ENCODE measurements at places on chromosomes 2 and 18.

- DNase-seq: no peak
Observed at GRCh38 chr2:177038787-177039484, 173.7 kb upstream of the HNRNPA3 start.

GRCh38 chr2:237673130-237674001 is 46.0 kb downstream of the LRRFIP1 start:
- peak; percentile 74 for DNase-seq

GRCh38 chr2:191113761-191114160 is 37.0 kb downstream of the STAT4 start:
- no peak for DNase-seq

- no peak for DNase-seq
Observed at GRCh38 chr2:239296020-239296932, 104.5 kb downstream of the HDAC4 start.

DNA sequence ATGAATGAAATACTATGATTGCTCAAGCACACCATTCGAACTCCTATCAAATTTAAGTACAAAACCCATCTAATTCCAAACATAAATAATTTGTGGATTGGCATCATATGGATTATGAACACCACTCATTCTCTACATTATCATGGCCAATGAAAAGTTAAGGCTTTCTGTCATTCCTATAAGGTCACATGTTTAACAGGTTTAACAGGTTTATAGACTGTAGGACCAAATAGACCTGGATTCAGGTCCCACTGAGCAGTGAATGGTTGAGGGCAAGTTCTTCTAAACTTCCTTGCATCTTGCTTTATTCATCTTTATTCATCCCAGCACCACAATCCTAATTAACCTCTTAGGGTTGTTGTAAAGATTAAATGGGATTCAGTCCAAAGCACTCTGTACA is 33.4 kb downstream of the FBXO36 start:
- no peak for DNase-seq

GRCh38 chr2:167140767-167141166 is 252.5 kb downstream of the XIRP2 start:
- DNase-seq: no peak

DNA sequence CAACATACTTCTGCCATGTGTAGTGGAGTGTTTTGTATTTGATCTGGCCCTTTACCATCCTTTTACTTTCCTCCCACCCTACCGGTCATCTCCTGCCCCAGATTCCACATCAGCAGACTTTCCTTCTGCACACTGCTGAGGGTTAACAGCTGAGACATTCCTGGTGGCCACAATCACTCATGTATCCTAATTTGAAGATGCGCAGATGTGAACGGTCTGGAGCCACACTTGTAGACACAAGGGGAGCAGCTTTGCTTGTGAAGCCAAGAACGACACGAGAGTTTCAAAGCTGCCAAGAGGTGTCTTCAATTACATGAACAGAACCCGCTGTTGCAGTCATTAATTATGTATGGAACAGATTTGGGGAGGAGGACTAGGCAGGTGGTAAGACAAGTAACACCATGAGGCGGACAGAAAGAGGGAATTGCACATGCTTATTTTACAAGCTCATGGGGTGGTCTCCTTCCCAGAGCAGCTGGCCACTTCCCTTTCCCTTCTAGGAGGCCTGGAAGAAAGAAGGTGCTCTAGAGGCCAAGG is 260.7 kb upstream of the KLHL29 start:
- DNase-seq: no peak

DNA sequence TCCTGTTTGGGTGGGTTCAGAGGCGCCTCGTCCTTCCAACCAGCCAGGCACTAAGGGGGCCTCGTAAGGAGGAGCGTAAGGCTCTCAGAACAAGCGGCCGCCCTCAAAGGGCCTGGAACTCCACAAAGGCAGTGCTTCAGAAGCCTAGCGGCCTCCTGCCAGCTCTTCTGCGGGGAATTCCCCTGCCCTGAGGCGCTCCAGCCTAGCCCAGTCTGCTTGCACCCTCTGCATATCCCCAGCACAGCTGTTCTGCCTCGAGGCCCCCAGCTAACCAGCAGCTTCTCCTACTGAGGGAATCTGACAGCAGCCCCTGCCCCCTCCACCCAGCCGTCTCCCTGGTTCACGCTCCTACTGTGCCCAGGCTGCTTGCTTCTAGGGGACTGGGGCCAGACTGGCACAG is 265.9 kb downstream of the TFCP2L1 start:
- no peak for DNase-seq

DNA sequence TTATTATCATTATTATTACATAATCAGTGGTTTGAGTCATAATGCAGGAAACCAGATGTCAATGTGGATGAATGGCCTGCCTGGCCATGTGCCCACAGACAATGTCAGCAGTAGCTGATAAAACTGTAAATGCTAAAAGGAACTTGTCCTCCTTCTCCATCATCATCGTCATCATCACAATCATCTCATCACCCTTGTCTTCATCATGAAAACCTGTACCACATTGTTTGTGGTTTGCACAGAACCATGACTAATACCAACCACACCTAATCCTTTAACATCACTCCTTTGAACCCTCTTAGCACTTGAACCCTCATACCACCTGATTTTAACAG is 96.0 kb downstream of the HNMT start:
- no peak for DNase-seq

DNA sequence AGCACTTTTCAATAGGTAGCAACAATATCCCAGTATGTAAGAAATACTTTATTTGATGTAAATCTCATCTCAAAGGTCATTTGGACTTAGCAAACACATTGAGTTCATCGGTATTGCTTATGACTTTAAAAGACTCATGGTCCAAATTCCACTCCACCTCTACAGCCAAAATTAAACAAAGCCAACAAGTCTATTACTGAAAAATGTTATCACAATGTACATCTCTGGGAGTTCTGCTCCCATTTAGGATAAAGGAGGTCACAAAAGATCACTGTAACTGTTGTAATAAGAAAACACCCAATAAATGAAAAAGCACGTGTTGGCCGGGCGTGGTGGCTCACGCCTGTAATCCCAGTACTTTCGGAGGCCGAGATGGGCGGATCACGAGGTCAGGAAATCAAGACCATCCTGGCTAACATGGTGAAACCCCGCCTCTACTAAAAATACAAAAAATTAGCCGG is 50.0 kb downstream of the ESCO1 start:
- DNase-seq: no peak

GRCh38 chr18:39841482-39842365 is 2113.3 kb upstream of the PIK3C3 start:
- no peak for DNase-seq

GRCh38 chr2:127512362-127512761 is 13.9 kb downstream of the IWS1 start:
- no peak for DNase-seq

GRCh38 chr2:196959281-196959680 is 32.8 kb upstream of the PGAP1 start:
- no peak for DNase-seq

GRCh38 chr2:175523001-175523400 is 341.5 kb upstream of the ATP5MC3 start:
- no peak for DNase-seq

GRCh38 chr18:63138436-63139340 is 180.9 kb downstream of the BCL2 start:
- peak; percentile 63 for DNase-seq

- DNase-seq: no peak
Observed at GRCh38 chr2:118350621-118351020, 262.4 kb downstream of the INSIG2 start.

GRCh38 chr2:175187378-175187777 is 5.9 kb upstream of the ATP5MC3 start:
- DNase-seq: no peak

DNA sequence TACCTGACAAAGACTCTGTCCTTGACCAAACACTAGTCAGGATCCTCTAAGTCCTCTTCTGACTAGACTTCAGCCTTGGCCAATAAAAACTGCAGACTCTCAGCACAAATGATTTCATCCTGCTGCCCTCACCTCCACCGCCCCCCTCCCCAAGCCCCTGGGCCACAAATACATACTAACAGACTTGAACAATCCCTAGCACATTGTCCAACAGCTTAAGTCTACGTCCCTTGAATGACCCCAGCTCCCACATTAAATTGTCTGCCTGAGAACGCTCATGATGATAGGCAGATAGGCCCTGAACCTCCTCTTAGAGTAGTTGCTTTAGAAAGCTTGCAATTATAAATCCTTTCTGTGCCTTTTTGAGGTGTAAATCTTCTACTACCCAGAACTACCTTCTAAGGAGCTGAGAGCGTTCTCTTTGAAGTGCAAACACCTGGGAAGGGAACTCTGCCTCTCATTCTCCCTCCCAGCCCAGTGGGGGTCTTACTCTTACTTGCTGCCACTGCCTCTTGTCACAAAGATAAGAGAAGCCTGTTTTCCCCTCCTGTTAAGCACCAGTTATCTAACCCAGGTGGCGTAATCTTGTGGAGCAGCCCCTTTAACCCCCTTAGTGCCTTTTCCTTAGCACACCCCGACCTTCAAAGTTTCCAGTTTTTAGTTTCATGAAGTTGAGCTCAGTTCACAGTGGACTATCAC is 1225.6 kb downstream of the LRP1B start:
- no peak for DNase-seq

GRCh38 chr2:105426626-105427292 is 27.9 kb upstream of the FHL2 start:
- no peak for DNase-seq

DNA sequence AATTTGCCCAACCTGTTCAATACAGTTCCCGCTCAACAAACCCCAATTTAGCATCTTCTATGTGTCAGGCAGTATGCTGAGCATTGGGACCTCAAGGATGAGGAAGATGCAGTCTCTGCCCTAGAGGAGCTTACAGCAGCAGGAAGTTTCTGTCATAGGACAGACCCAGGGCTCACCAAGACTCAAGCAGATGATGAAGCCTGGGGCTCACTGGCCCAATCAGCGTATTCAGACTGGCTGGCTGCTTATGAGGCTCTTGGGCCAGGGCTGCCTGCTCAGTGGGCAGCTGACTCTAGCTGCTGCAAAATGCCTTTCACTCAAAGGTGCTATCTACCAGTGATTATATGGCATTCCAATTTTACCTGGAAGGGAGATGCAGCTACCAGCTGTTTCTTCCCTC is 2.1 kb downstream of the FAM178B start:
- no peak for DNase-seq

GRCh38 chr2:217797165-217797564 is 205.6 kb downstream of the TNS1 start:
- no peak for DNase-seq

- DNase-seq: no peak
Observed at GRCh38 chr2:181752301-181752700, 72.0 kb upstream of the NEUROD1 start.

DNA sequence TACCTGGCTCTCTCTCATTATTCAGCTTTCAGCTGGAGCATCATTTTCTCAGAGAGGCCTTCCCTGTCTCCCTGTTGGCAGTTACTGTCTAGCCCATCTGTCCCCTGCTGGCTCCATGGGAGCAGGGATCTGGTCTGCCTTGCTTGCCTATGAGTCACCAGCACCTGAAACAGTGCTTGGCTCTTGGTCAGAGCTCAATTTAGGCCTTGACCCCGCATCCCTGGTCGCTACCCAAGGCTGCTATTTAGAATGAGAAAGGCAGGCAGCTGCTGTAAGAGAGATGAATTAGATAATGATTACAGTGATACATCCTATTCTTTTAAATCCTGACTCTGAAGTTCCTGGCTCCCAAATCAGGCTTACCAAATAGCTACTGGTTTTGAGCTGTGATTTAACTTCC is 32.9 kb downstream of the KCNE4 start:
- DNase-seq: no peak

GRCh38 chr2:5975401-5975800 is 283.2 kb downstream of the SOX11 start:
- no peak for DNase-seq

DNA sequence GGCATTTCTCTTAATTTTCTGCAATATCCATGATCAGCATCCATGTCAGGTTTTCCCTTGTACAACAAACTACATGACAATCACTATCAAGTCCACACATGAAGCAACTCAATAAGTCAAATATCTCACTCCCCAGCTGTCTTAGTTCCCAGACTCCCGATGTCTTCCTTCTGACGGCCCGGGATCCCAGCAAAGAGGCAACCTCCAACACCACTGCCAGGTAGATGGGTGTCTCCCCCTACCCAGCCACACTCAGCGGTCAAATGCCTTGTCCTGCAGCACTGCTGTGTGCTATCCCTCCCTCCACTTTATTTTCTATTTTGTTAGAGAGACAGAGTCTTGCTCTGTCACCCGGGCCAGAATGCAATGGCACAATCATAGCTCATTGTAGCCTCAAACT is 23.3 kb downstream of the TRABD2A start:
- DNase-seq: no peak

DNA sequence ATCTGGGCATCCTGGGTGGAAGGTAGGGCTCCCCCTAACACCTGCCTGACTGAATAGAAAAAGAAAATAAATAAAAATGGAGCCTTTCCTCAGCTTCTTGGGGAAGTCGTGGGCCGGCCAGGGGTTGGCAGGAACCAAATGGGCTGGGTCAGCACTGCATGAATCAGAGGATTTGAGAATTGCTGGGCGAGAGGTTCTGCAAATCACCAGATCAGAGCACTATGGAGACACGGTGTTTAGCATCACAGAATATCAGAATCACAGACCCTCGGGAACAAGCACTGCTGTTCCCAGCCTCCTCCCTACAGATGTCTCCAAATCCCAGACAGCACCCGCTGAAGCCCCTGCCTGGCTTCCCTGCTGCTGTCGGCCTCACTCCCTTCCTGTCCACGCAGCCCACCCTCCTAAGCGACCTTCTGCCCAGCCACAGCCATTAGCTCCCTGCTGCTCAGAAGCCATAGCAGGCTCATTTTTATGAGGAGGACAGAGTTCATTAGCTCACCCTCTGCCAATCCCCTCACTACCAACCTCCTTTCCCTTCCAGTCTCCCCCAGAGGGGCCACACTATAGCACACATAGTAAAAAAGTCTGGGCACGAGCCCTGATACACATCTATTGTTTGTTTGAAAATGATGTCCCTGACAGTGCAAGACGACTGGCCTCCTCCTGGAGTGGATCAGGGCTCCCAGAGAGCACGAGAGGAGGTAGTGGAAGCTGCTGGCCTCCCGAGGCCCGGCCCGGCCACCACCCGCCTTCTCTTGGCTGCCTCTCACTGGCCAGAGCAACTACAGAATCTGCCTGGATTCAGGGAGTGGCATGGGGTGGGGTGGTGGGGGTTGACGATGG is 64.6 kb upstream of the TAF1B start:
- DNase-seq: no peak

DNA sequence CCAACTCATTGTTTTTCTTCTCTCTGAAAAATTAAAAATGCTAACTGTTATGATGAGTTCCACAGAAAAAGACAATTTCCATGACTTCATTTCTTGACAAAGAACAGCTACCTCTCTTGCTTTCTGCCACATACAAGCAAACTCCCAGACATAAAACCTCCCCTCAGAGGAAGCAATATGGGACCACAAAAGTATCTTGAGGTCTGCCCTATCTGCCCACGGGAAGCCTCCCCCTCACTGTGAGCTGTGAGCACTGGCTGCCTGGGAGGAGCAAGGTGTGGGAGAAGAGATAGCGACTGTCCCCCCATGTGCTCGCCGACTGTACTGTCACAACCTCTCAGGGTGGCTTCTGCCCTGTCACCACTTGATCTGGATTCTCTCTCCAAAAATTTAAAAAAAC is 69.7 kb upstream of the NRP2 start:
- DNase-seq: no peak

- no peak for DNase-seq
Observed at GRCh38 chr18:67783196-67783946, 266.9 kb upstream of the DSEL start.

GRCh38 chr18:78721981-78722380 is 257.6 kb upstream of the SALL3 start:
- no peak for DNase-seq

- DNase-seq: no peak
Observed at GRCh38 chr2:40579247-40579646, 127.4 kb upstream of the SLC8A1 start.
